Dorsolateral prefrontal cortex (tissue), 122 donors: ENCODE measurements at places on chromosomes 1 and 21.
A peak's percentile ranks its signal among the peaks of the same experiment; 100 is the strongest.

DNA sequence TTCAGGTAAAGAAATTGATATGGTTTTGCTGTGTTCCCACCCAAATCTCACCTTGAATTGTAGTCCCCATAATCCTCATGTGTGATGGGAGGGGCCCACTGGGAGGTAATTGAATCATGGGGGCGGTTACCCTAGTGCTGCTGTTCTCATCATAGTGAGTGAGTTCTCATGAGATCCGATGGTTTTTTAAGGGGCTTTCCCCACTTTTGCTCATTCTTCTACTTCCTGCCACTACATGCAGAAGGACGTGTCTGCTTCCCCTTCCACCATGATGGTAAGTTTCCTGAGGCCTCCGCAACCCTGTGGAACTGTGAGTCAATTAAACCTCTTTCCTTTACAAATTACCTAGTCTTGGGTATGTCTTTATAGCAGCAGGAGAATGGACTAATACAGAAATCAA is 69.3 kb downstream of the MIS18A start:
- no peak for DNase-seq

- DNase-seq = no peak
Observed at GRCh38 chr1:180311011-180311730, 81.1 kb downstream of the LHX4 start.

- no peak for DNase-seq
Observed at GRCh38 chr1:174964261-174964971, 35.3 kb upstream of the CACYBP start.

- no peak for DNase-seq
Observed at GRCh38 chr1:32939655-32940371, 24.8 kb downstream of the RNF19B start.

GRCh38 chr1:19067912-19068638 is 111.6 kb upstream of the IFFO2 start:
- no peak for DNase-seq

DNA sequence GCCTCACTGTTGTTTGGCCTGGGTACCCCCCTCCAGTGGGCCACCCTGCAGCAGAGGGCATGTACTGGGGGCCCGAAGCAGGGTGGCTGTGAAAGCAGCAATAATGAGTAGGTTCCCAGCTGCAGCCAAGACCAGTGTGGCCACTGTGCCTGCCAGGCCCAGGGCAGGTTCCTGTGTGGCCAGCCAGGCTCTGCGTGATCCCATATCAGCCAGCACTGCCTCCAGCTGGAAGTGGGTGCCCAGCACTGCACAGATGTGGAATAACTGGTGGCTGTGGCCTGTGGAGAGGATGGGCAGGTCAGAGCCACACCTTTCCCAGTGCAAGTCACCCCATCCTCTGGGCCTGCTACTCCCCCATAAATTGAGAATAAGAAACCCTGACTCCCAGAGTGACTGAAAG is 2.1 kb downstream of the BGLAP start:
- no peak for DNase-seq

DNA sequence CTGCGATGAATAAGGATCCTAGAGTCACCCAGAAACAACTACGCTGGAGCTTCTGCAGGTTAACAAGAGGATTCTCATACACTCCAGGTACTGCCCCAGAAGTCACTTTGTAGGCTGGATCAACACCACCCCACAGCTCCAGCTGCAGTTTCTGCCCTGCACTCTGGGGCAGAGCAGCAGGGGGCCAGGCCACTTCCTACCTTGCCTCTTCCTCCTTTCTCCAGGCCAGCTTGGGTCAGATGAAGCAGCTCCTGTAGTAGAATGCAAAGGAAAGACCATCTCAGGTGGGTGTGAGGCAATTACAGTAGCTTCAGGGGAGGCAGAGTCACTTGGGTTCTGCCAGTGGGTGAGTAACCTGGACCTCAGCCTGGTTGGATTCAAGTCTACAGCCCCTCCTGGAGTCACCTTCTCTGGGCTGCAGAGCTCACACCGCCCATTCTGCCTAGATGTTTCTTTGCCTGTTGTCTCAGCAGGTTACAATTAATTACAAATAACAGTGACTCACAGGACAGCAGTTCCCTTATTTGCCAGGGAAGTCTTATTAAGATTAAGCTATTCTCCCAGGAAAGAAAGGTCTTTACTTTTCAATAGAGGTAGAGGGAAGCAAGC is 24.4 kb upstream of the BCAR3 start:
- no peak for DNase-seq

DNA sequence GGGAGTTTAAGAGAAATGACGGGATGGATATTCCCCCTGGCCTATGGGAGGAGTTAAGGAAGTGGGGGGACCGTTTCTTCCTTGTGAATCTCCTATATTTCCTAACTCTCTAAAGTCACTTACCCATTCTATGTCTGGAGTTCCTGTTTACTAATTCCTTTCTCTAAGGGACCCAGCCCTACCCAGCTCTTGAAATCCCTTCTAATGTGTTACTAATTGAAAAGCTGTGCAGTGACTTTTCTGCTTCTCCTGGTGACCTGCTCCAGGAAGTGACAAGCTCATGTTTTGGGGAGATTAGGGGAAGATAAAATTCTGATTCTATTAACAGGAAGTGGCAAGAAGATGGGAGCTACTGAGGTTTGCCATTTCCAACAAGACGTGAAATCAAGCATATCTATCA is 4.0 kb upstream of the SAMSN1 start:
- no peak for DNase-seq

DNA sequence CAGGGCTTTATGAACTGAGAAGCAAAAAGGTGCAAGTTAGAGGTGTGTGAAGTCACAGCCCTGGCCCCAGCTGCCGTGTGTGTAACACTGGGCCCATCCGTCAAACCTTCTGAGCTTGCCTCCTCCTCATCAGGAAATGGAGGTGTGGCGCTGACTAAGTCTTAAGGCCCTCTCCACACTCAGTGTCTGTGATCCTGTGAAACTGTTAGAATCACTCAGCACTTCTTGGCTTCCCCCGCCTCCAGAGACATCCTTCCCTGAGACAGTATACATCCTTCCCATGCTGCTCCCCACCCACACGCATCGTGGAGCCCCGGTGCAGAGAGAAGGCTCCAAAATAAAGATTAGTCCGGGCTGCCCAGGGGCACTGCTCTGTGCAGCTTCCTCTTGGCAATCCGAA is 33.3 kb downstream of the LRP8 start:
- DNase-seq = peak; percentile 53

GRCh38 chr1:7060745-7061144 is 275.5 kb downstream of the CAMTA1 start:
- DNase-seq = peak; percentile 20

GRCh38 chr1:181061891-181062835 is 26.3 kb upstream of the IER5 start:
- no peak for DNase-seq

DNA sequence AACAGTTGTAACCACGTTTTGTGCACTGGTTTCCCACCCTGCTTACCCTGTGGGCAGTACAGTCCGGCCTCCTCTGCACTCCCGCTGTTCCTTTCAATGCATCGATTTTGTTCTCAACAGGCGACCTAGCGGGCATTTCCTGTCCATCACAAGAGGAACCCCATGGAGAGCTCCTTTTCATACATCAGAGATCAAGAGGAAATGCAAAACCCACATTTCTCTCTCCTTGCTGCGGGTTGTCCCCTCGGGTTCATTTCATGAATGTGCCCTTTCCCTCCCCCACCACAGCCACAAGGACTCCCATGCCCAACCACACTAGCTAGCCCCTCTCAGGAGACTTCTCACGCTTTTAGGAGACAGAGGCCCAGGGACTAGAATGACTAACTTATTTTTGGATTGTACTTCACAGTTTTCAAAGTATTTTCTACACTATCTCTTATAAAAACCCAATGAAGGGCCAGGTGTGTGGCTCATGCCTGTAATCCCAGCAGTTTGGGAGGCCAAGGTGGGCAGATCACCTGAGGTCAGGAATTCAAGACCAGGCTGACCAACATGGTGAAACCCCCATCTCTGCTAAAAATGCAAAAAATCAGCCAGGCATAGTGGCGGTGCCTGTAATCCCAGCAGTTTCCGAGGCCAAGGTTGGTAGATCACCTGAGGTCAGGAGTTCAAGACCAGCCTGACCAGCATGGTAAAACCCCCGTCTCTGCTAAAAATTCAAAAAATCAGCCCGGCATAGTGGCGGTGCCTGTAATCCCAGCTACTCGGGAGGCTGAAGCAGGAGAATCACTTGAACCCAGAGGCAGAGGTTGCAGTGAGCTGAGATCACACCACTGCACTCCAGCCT is 18.4 kb downstream of the ATP1A4 start:
- DNase-seq = no peak

DNA sequence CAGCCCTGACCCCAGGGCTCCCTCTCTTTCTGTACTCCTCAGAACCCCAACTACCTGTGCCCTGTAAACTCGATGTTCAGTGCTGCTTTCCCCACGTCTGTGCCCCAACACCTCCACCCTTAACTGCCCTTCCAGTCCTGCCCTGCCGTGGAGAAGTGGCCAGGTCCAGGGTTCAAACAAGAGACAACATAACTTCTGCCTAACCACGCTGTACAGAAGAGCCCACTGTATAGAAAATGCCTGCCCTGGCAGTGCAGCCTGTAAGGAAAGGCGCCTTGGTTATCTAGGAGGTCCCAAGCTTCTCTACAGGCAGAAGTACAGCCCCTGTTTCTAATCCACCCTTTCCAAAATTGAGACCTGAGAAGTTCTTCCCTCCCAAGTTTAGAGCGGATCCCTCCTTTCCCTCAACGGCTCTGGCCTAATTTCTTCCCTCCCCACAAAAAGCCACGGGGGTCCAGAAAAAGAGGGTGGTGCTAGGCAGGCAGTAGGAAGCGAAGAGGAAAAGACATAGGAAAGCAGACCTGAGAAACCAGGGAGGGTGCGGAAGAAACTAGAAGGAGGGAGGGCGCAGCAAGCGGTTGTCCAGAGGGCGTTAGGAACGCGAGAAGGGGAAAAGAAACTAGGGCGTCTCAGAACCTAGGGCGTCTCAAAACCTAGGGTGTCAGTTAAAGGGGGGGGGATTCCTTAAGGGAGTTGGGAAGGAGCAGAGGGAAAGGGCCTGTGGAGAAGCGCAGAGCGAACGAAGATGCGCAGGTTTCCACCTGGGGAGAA is 3.2 kb downstream of the DMRTA2 start:
- DNase-seq = no peak

GRCh38 chr1:204544321-204544720 is 28.1 kb downstream of the MDM4 start:
- DNase-seq = no peak

DNA sequence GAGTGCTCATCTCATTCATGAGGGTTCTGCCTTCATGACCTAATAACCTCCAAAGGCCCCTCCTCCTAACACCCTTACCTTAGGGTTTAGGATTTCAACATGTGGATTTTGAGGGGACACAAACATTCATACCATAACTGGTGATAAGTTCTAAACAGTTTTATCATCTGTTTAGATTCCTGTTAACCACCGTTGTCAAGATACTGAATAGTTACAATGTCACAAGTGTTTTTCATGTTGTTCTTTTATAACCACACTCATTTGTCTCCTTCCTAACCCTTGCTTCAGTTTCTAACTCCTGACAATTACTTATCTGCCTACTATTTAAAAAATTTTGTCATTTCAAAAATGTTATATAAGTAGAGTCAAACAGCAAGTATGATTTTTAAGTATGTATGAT is 86.0 kb downstream of the NCAM2 start:
- DNase-seq = no peak
